Stimulated activated CD8-positive, alpha-beta memory T cell treated with anti-CD3 and anti-CD28 coated beads, Interleukin-4, amount 100 ng/mL, for 48 hours (primary cell): ENCODE measurements at places on chromosomes 6 and 20.

DNA sequence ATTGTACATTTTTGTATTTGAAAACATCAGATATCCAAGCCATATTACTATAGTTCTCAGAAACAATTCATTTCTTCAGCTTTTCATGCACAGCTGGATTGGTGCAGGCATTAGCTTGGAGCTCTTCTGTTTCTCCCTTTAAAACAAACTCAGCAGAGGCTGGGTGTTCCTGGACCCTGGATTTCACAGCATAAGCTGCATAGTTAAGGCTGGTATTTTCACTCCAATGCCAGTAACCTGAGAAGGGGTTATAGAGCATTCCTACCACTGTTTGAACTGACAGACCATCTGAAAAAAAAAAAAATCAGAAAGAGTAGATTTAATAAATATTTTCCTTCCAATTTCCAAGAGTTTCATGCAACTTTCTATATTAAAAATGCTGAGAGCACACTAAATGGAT is 20.1 kb upstream of the FAXC start:
- no peak for DNase-seq

DNA sequence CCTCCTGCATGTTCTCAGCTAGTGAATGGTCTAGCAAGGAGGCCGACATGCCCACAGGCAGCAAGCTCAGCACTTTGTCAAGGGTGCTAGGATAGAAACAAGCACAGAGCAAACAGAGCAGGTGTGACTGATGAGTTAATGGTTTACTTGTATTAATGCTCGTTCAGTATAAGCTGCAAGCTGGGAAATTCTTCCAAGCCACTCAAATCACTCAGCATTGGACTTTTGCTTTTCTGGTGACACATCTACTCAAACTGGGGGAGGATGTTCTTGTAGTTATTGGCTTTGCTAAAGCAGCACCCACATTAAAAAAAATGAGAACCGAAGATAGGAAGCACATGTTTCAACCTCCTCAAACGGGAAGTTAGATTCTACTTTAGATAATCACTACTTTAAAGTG is 43.1 kb upstream of the NEDD9 start:
- DNase-seq: no peak

GRCh38 chr20:24277196-24277595 is 192.2 kb upstream of the SYNDIG1 start:
- DNase-seq: no peak

DNA sequence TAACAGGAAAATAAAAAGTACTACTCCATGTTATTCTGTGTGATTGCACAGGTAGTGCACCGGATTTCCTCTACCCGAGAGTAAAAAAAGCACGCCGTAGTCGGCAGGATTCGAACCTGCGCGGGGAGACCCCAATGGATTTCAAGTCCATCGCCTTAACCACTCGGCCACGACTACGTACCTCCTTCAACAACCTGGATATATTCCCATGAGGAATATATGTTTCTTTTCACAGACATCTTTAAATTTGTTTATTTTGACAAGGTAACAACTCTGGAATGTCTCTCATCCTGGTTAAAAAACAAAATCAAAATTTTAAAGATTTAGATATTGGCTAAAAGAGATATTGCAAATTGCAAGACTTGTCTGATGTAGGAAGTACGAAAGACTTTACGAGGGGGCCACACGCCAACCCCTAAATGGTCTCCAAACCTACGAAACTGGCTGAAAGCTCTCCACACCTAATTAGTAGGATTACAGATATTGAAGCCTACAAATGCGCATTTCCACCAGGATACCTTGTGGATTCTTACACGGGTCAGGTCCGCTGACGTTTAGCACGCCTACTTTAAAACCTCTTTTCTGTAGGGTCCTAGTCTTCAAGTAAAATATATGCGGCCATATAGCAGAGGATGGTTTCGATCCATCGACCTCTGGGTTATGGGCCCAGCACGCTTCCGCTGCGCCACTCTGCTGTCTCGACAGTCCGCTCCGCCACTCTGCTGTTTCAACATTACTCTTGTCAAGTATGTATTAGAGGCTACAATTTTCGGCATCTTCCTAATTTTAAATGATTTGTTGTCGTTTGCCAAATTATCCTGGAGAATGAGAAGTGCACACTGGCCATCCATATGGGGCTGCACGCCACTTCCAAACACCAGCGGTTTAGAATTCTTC is 52.2 kb upstream of the BTN3A2 start:
- DNase-seq: peak; percentile 93

DNA sequence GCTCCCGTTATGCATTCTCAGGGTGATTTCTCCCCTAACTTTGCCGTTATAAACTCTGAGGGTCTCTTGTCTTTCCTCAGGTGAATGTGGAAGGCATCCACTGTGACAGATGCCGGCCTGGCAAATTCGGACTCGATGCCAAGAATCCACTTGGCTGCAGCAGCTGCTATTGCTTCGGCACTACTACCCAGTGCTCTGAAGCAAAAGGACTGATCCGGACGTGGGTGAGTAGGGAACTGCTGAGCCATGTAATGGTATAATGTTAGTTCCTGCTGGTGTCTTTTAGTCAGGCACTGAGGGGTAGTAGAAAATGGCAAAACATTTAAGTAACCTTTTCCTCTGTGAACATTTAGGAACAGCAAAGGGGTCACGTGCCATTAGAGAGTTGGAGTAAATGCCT is 395.4 kb downstream of the ARHGAP18 start:
- no peak for DNase-seq
